ENCODE measurements at places on chromosomes 3 and 15.

- no peak for DNase-seq
These were observed 102.1 kb downstream of the DIPK2A start for GRCh38 chr3:144073698-144074097.

DNA sequence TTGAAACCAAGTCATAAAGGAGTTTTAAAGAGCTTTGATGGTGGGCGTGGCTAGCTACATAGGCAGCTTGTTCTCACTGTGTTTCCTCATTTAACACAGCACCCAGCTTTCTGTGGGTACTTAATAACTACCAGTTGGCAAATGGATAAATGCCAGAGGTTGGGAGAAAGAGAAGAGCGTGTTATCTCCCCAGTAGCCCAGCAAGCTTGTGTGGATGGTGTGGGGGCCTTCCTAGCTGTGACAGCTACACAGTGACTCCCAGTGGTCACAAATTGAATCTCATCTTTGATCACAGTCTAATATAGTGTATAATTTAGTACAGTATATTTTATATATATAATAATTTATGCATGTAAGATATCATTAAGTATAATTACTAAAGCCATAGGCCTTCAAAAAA lies 984.1 kb downstream of the EPHA3 start:
- peak; percentile 65 for DNase-seq

DNA sequence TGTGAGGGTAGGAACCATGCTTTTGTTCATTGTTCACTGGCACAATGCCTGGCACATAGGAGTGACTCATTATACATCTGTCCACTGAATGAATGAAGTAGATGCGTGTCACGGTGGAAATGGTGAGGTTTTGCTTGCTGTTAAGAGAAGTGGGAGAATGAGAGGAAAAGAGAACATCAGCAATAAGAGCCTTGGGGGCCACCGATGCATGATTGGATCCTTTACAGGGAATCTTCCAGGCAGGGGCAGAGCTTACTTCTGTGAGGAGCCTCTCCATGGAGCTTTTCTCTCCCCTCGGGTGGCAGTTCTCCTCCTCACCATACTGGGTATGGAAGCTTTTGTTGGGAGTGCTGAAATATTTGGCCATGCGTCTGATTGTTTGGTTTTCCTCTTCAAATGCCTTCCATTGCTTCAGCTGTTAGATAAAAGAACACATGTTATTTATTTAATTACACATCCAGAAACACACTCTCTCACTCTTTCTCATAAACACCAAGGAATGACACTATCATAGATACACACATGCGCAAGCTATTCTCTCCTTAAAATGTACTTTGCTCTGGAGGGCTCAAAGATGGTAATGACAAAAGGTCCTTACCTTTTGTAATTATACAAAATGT lies 78.9 kb upstream of the GSK3B start:
- no peak for DNase-seq

DNA sequence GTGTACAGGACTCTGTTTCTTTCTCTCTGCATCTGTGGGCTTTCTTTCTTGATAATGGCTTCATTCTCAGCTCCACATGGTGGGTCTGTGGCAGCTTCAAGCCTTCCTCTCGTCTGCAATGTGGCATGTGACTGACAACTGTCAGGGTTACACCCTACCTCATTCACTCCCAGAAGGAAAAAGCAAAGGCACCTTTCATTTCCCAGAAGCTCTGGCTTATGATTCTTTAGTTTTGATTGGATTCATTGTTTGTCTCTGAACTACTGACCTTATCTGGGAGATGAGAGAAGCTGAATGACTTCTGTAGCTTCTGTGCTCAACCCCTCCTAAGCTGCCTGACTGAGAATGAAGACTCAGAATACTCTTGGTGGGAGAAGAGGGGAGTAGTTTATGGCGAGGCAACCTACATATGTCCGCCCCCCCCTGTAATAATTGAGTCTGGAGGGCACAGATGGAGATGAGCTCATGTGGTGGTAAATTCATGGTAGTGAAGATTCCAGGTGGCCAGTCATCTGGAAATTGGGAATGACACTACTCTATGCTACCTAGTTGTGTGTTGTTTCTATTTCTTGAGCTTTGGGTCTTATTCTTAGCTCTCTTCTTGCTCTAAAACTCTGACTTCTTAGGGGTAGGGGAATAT lies 38.4 kb downstream of the KCNAB1 start:
- peak; percentile 27 for DNase-seq

GRCh38 chr3:52232279-52233107 lies 6.5 kb downstream of the TWF2 start:
- DNase-seq, result peak; percentile 1

- no peak for DNase-seq
These were observed 122.0 kb upstream of the PROK2 start for GRCh38 chr3:71906976-71907375.

GRCh38 chr3:101913168-101913567 lies 63.9 kb downstream of the NFKBIZ start:
- DNase-seq, result no peak

DNA sequence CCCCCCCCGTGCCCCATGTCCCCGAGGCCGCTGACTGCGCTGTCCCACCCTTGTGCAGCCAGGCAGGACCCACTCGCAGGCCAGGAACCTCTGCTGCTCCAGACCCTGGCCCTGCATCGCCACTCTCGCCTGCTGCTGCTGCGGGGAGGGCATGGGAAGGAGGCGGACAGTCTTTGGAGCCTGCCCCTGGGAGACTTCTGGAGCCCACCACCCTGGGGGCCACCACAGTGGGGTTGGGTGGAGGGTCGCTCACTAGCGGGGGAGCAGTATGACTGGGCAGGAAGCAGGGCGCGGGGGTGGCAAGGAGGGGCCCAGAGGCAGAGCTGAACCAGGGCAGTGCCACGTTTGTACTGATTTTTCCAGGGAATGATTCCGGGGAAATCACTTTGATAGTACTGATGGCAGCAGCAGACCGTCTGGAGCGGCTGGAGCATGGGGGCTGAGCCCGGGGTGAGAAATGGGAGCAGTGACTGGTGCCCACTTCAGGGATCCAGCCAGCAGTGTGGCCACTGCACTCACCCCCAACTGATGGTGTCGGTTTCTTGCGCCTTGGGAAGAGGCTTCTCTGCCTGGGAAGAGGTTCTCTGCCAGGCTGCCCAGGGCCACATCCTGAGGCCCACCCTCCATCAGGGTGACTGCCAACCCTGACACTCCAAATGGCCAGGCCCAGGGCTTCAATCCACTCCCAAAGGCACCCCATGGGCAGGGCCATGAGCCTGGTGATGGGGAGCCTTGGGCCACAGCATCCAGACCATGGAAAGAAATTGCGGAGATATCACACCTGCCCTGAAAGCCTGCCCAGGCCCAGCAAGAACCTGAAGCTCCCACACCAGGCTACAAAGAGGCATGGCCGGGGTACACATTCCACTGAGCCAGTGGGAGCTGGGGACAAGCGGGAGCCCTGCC lies 53.7 kb downstream of the LSAMP start:
- no peak for DNase-seq

DNA sequence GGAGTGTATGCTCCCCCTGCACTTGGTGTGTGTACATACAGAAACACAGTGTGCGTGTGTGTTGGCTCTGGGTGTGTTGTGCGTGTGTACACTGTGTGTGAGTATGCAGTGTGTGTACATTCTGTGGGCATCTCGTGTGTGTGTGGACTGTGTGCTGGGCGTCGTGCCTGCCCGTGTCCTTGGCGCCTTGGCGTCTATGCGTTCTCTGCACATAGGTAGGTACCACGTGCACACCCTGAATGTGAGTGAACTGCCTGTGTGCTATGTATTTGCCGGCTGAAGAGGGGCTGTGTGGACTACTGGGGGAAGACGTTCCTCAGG lies 481 bp upstream of the ECE2 start:
- DNase-seq, result no peak

GRCh38 chr3:25426408-25426807 lies 1.7 kb upstream of the RARB start:
- DNase-seq, result peak; percentile 31

DNA sequence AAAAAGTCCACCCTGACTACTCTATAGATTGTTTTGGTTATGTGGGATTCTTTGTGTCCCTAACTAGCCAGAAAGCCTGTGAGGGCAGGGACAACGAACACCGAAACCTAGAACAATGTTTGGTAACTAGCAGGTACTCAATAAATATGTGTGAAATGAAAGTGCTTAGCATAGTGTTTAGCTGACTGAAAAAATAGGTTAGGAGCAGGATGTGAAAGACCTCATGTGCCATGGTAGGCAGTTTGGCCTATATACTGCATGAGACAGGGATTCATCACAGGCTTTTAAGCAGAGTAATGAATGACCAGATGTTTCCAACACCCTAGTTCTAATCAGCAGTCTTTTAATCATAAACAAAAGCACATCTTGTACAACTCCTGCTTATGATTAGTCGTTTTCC lies 64.2 kb downstream of the MYO5A start:
- no peak for DNase-seq

- DNase-seq, result no peak
These were observed 187.1 kb upstream of the STT3B start for GRCh38 chr3:31345581-31345980.

DNA sequence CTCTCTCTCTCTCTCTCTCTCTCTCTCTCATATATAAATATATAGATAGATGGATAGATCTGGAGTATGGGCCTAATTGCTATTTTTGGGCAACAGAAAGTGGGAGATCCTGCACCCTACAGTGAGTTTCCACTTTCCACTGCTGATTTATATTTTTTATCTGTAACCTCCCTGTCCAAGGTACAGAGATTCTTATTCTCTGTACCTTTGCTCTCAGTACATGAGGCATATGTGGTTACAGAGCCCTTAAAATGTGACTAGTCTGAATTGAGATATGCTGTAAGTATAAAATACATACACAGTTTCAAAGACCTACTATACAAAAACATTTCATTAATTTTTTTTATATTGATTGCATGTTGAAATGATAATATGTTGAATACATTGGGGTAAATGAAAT lies 51.1 kb upstream of the FOXP1 start:
- no peak for DNase-seq

- DNase-seq, result no peak
These were observed 3.4 kb upstream of the OPA1 start for GRCh38 chr3:193589616-193590015.

GRCh38 chr15:101458908-101459578 lies 30.5 kb downstream of the PCSK6 start:
- no peak for DNase-seq

DNA sequence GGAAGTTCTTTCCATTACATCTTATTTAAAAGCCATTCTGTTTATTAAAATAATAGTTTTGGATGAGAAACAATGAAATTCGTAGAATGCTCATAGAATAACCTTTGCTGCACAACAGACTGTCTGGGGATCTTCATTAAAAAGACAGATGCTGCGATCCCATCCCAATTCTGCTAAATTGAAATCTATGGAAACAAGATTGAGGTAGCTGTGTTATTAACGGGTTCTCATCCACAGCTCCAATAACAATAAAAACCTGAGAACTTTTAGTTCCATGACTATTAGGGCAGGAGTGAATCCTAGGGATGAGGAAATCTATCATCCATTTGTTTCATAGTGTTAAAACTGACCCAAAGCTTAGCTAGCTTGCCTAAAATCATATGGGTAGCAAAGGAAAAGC lies 2.5 kb upstream of the GJD2 start:
- no peak for DNase-seq

- DNase-seq, result no peak
These were observed 284.5 kb upstream of the ROBO1 start for GRCh38 chr3:80052271-80052670.

GRCh38 chr3:180947761-180948390 lies 35.4 kb downstream of the FXR1 start:
- DNase-seq, result no peak

- no peak for DNase-seq
These were observed 2.4 kb downstream of the GATA2 start for GRCh38 chr3:128490650-128490914.

DNA sequence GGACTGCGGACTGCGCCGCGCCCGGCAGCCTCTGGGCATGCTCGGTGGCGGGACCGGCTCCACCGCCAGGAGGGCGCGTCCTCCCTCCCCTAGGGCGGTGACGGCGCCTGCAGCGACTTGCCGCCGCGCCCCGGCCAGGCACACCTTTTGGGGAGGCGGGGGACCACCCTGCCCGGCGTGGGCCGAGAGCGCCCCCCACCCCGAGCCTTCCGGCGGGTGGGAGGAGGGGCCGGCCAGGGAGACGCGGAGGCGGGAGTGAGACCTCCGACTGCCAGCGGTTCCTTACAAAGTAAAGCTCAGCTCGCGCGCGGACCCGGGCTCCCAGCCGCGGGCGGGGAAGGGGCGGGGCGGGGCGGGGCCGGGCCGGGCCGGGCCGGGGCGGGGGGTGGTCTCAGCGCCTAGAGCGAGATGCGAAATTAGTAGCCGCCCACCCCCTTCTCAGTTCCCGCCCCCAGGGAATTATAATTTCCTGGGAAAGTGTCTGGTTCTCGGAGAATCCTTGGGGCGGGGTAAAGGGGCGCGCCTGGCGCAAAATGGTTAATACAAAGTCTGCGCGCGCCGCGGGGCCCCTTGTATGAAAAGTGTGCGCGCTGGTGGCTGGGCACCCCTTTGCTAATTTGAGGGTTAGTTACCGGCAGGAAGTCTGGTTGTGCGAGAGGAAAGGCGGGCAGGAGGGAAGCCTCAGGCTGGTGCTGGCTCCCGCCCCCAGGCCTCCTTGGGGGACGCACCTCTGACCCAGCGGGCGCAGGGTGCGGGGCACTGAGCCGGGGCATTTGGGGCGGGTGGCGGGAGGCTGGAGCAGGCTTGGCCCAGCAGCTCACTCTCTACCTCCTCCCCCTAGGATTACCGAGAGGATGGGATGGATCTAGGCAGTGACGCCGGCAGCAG lies 224.8 kb upstream of the IL12A start:
- DNase-seq, result peak; percentile 98

GRCh38 chr3:96331341-96331740 lies 483.1 kb upstream of the EPHA6 start:
- no peak for DNase-seq

- DNase-seq, result peak; percentile 60
These were observed 522.6 kb upstream of the SEMA6D start for GRCh38 chr15:47194718-47195117.

DNA sequence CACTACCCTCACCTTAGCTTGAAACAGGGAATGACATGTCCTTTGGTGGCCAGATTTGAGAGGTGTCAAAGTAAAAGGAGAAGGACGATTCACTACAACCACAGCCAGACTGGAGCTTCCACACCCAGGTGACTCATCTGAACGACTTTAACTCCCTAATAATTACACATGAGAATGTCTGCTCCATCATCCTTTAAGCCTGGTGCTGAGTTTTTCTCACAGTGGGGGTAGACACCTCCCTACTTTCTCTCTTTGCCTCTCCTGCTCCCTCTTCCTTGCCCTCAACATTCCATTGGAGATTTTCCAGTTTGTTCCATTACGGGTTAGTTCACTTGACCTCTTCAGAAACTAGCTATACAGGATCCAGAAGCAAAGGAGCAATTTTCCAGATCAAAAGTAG lies 154.3 kb upstream of the BHLHE40 start:
- DNase-seq, result peak; percentile 20

DNA sequence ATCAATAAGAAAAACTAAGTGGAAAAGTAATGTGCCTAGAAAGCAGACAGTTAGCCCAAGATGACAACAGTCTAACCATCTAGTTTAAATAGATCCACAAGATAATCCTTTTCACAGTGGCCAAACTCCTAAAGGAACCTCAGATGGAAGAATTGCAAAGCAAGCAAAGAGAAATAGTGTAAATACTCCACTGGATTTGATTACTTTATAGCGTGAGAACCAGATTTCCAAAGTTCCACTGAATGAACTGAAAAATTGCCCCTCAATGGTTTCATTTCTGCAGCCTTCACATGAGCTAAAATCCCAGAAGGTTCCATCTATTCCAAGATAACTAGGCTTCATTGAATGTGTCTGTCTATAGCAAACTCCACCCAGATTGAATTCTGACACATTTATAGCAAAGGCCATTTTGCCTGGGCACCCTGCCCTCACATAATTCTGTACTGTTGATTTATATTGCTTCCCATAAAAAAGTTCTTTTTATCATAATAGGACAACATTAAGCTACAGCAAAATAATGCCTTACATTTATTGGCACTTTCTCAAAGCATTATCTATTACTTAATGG lies 129.7 kb upstream of the THBS1 start:
- no peak for DNase-seq
